Mucosa of gallbladder (tissue), 1 donor: ENCODE measurements at places on chromosomes 13 and 19. TPM values are rescaled to one million over a fixed set of nuclear protein-coding genes. Genes with fewer than 3 reads are reported as not detected.

PTH2 gene
- not detected for total RNA-seq

ASF1B gene
- total RNA-seq, result 1.7 TPM

DNA sequence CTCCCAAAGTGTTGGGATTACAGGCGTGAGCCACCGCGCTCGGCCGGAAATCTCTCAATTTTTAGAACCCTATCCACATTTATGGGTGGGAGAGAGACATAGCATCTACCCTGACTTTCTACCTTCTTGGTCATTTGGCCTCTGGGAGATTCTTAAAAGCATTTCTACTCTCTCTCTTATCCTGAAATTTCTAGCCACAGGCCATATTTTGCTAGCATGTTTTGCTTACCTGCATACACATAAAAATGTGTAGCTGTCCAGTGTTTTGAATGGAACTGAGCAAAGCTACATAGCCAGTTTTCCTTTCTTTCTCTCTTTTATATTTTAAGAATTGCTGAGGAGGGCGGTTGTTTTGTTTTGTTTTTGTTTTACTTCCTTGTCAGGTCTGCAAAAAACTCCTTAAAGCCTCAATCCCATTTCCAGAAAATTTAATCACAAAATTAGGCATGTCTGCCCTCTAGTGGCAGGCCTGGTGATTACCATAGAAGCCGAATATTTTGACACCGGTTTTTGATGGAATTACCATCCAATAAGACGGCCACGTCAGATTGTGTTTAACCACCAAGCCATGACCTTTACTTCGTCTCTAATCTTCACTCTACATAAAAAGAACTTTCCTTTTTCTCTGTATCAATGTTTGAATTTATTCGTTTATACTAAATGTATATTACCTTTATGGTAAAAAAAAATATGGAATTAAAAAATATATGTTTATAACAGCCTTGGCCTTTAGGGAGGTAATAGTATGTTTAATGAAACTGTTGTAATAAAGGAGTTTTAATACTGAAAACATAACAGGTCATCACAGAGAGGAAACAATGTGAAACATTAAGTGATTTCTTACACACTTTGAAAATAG, 34.4 kb upstream of the OXGR1 start:
- DNase-seq, result peak; percentile 59

DNA sequence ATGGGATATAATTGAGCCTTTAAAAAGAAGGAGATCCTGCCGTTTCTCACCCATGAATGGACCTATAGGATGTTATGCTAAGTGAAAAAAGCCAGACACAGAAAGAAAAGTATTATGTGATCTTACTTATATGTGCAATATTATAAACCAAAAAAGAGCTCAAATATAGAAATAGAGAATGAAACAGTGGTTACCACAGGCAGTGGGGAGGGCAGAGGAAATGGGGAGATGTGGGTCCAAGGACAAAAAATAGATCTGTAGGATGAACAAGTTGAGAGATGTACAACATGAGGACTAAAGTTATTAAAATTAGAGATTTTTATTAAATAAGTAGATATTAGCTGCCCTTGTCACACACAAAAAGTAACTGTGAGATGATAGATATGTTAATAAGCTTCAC, 29.1 kb downstream of the TDRD3 start:
- DNase-seq, result no peak

DNA sequence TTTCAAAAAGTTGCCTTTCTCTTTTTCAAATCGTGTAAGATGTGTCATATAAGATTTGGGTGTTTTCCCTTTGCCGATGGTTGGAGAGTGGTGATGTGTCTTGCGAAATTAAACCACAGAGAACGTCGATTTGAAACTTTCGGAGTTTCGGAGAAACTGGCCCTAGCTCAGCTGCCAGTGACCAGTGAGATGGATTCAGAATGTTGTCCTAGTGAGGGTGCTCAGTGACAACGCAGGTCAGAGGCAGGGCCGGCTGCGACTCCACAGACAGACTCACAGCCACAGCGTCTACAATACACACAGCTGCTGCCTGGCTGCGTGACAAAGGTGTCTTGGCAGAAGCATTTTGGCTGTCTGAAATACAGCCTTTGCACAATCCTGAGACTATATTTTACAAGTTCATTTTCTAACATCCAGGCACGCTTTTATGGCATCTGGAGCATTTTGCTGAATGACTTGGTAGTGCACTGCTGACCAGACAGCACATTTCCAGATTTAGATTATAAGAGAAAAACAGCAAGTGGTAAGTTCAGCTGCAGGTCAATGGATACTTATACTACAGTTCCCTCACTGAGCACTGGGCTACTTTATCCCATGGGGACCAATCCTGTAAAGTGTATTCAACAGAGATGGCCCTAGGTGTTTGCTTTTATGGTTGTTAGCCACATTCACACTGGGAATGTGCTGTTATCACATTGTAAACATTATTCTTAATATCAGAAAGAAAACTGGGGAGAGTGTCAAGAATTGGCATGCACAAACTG, 207.5 kb downstream of the KCNRG start:
- peak; percentile 64 for DNase-seq

GRCh38 chr13:26015271-26016125, 36.3 kb downstream of the SHISA2 start:
- DNase-seq, result no peak

WIZ gene
- 48.7 TPM for total RNA-seq

DNA sequence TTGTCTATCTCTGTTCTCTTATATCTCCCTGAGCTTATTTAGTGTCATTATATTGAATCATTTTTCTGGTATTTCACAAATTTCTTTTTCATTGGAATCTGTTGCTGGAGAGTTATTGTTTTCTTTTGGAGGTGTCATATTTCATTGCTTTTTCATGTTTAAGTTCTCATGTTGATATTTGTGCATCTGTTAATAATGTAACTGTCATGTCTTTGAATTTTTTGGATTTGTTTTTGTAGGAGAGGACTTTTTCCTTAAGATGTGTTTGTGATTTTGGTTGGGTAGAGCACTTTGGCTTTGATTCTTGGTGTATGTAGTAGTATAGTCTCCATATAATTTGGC, 64.0 kb downstream of the DNAJC3 start:
- no peak for DNase-seq

DPF1 gene
- 0.12 TPM for total RNA-seq

P2RY11 gene
- total RNA-seq, result 17.8 TPM

GRCh38 chr13:35524171-35524570, 47.7 kb upstream of the MAB21L1 start:
- DNase-seq, result no peak

MISP gene
- total RNA-seq, result 79.4 TPM

SIGLEC8 gene
- total RNA-seq, result 11.0 TPM

- DNase-seq, result no peak
Measured at GRCh38 chr19:47613165-47614020, 4.5 kb downstream of the BICRA start.

GRCh38 chr19:33303791-33304345, 1.5 kb upstream of the CEBPA start:
- no peak for DNase-seq

EBI3 gene
- 5.6 TPM for total RNA-seq

DNA sequence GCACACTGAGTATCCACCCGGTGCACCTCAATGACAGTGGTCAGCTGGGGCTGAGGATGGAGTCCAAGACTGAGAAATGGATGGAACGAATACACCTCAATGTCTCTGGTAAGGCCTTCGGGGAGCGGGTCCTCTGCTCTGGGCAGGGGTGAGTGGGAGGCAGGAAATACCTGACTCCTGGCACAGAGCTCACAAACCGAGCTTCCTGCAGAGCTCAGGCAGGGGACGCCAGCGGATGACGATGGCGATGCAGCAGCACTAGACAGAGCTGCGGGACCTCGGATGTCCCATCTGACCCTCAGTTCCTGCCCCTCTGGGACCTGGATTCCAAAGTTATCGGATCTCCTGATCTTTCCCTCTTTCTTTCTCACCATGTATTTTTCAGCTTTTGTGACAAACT, 3.8 kb downstream of the CD22 start:
- DNase-seq, result no peak

DNA sequence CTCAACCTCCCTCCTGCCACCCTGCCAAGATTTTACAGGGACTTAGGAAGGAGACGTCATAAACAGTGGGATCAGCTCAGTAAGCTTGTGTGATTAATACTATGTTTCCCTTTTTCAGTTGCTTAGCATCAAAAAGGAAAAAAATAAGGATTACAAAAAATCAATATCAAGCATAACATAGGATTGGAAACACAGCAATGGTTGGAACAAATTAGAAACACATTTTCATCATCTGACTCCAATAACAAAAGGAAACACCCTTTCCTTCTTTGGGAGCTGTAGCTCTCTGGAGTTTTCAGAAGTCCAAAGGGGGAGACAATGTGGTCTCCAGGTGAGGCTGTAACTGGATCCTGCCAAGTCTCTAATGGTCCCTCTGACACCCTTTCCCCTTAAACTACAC, 233.4 kb downstream of the B3GLCT start:
- no peak for DNase-seq

DNA sequence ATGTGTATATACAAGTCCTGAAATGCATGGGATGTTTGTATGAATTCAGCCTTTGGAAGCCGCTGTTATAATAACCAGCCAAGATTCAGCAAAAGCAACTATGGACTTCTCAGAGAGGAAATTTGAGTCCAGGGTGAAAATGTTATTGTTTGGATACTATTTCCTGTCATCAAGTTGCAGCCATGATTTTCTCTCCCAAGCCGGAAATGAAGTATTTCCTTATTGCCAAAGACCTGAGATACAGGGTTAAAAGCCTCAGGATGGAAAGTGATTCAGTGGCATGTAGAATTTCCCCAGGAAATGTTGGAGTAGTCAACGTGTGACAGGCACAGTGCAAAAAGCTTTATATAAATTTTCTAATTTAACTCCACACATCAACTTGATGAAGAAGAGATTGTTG, 133.9 kb downstream of the IRS2 start:
- DNase-seq, result no peak

DNA sequence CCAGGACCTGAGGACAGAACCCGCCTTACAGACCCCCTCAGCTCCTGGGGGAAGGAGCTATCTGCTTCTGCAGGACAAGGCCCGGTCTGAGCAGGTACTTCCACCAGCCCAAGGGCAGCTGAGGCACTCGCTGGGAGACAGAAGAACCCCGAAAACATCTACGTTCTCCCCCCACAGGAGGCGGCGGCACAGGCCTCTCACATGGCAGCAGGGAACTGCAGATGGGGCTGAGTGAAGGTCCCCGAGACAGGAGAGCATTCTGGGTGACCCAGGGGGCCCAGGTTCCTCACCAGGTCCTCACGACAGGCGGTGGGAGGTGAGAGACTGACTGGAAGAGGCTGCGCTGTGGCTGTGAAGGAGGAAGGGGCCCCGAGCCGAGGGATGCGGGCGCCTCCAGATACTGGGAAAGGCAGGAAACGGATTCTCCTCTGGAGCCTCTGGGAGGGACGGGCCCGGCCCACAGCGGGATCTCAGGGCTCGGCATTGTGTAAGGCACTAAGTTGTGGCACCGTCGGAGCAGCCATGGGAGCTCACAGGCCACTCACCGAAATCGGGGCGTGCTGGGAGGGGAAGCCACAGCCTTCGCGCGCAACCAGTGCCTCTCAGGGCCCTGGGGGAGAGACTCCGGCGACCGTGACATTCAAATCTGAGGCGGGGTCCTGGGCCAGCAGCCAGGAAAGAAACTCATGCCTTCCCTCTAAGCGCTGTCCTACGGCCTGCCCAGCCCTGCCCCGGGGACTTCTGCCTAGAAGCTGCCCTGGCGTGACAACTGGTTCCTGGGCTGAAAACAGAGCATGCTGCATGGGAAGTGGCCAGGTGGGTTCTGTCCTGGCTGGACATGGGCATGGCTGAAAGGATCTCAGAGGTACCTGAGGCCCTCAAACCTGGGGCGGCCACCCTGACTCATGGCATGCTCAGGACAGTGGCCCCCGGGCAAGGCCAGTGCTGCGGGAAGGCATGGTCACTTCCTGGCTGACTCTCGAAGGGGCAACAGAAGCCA, 14.0 kb downstream of the RPL36 start:
- DNase-seq, result no peak

ZNF256 gene
- 5.7 TPM for total RNA-seq

DNA sequence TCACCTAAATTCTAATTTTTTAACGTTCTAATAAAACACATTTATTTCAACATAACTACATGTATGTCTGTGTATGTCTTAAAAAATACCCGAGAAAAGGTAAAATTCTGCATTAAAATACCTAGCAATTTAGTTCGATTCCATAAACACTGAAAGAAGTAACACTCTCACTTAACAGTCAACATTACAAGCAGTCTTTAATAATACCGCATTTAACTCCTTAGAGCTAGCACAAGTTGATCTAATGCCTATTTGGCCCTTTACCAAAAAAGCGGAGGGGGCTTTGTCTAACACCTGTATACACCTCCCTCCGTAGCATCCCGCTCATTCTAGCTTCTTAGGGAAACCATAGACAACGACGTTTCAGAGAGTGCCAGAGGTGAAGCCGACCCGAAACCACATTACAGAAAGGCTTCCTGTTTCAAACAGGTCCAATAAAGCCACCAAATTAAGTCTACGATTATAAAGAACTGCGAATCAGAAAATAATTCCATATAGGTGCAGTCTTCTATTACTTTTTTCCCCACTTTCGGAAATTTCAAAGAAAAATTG, 1.2 kb downstream of the SPART start:
- peak; percentile 12 for DNase-seq

DNA sequence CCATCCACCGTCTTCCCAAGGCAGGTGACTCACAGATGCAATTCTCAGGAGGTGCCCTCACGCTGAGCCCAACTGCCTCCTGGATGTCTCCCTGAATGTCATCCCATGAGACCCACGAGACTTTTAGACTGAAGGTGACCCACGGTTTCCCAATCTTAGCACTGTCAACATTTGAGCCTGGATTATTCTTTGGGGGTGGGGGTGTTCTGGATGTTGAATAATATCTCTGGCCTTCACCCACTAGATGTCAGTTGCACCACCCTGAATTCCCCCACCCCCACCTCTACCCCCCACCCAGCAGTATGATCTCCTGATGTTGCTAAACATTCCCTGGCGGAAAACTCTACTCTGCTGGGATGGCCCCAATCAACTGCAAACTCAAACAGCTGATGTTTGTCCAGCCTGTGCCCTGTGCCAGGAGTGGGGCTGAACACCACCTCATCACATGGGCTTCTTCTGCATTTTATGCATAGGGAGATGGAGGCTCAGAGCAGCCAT, 2.2 kb upstream of the CYP4F22 start:
- DNase-seq, result no peak

- no peak for DNase-seq
Measured at GRCh38 chr13:110248449-110249143, 58.4 kb downstream of the COL4A1 start.

GRCh38 chr13:98517576-98518310, 59.2 kb downstream of the STK24 start:
- no peak for DNase-seq

- DNase-seq, result no peak
Measured at GRCh38 chr19:23304238-23304637, 54.0 kb upstream of the ZNF724 start.

GRCh38 chr13:95406176-95406575, 104.9 kb upstream of the ABCC4 start:
- no peak for DNase-seq

SIPA1L3 gene
- 74.6 TPM for total RNA-seq

DNA sequence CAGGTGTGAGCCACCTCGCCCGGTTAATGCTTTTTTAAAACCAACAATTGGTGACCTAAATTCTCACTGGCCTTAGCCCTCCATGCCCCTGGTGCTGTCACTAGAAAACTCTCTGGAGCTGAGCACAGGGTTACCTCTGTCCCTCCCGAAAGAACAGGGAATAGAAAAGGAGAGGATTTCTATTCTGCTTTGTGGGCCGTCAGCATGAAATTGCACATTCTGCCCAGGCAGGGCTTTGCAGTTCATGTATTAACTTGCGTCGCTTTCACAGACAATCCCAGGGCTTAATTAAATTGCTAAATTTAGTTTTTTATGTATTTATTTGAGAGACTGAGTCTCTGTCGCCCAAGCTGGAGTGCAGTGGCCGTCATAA, 583 bp upstream of the ZNF480 start:
- no peak for DNase-seq
